Body of pancreas (tissue), 4 donors: ENCODE measurements at places on chromosomes 7 and 10. TPM values are rescaled to one million over a fixed set of nuclear protein-coding genes. Genes with fewer than 3 reads are reported as not detected.

LRGUK gene
- total RNA-seq = 0.99 TPM

TMEM178B gene
- 11.9 TPM for total RNA-seq

UCN3 gene
- total RNA-seq = not detected

ADAMTS14 gene
- 0.33 TPM for total RNA-seq

- no peak for DNase-seq
- H3K4me3 ChIP-seq = no peak overlapping the region
- no peaks in the 10 kb centered on the region for H3K36me3 ChIP-seq
- no peaks in the 10 kb centered on the region for H3K4me1 ChIP-seq
Measured at GRCh38 chr10:27717224-27717623, 28.4 kb downstream of the MKX start.

- no peak overlapping the region for H3K4me3 ChIP-seq
- peaks cover 12% of the 10 kb centered on the region for H3K27me3 ChIP-seq
- H3K27ac ChIP-seq = no peak overlapping the region
Measured at GRCh38 chr7:49771427-49772176, 1.8 kb upstream of the VWC2 start.
